ENCODE measurements at places on chromosomes 2 and 18.
A peak's percentile ranks its signal among the peaks of the same experiment; 100 is the strongest.

GRCh38 chr2:224283466-224283965 lies 118.4 kb downstream of the FAM124B start:
- no peak for DNase-seq

GRCh38 chr2:238644095-238645081 lies 203.5 kb upstream of the TWIST2 start:
- peak; percentile 1 for DNase-seq

GRCh38 chr2:75289771-75290170 lies 90.5 kb upstream of the TACR1 start:
- DNase-seq: no peak

DNA sequence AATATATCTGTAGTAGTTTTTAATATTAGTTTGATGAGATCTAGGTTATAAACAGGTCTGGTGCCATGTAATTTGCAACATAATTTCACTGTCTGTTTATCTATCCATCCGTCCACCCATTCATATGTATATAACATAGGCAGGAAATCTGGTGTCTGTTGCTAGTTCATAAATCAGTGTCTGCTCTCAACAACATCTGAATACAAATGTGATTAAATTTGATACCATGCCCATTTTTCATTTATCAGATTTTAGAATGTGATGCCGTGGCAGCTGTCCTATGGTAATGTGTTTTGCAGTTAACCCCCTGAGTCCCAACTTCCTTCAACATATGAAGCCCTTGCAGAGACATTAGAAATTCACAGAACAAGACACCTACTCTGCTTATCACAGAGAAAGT lies 228.4 kb downstream of the CMPK2 start:
- no peak for DNase-seq
